ENCODE measurements at places on chromosomes 1 and 21.

DNA sequence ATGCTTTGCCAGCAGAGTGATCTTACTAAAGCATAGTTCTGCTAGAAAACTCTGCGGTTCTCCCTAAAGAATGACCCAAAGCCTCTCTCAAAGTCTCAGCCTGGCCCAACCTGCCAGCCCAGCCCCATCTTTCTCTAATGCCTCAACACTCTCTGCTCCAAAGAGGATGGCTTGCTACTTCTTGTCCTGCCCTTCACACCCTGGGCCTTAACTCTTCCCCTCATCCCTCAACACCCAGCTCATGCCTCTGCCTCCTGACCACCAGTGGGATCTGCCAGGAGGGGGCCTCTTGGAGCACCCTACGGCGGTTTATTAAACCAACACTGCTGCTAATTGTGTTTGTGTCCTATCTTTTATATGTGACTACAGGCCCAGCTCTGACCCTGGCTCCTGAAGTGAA lies 52.4 kb downstream of the CD58 start:
- DNase-seq, result no peak

GRCh38 chr1:21586846-21587601 lies 77.8 kb downstream of the ALPL start:
- peak; percentile 87 for DNase-seq

DNA sequence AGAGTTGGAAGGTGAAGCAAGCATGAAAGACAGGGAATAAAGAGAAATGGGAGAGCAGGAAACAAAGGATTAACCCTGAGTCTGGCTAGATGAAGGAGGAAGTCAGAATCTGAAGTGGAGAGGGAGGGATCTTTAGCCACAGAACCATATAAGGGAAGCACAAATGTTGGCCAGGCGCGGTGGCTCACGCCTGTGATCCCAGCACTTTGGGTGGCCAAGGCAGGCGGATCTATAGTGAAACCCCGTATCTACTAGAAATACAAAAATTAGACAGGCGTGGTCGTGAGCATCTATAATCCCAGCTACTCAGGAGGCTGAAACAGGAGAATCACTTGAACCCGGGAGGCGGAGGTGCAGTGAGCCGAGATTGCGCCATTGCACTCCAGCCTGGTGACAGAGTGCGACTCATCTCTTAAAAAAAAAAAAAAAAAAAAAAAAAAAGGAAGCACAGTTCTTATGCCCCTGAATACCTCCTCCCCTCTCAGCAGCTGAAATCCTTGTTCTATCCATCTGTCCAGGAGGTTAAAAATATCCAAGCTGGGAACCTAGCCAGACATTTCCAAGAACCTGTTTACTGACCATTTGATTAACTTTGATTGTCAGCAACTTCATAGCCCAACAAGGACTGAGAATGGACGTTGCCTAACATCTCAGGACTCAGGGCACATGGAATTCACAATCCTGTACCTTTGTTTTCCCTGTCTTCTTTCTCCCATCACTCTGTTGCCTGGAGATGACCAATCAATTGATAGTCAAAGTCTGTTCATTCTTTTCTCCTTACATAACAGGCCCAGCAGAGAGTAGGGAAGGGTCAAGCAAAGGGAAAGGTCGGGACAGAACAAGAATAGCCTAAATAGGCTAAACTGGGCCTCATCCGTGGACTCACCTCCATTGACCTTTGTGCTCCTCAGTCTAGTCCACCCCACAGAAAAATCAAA lies 10.6 kb downstream of the TXNIP start:
- DNase-seq, result peak; percentile 88

GRCh38 chr1:245332513-245332912 lies 177.7 kb downstream of the KIF26B start:
- no peak for DNase-seq

- DNase-seq, result peak; percentile 91
These were observed 7.0 kb downstream of the LRRC71 start for GRCh38 chr1:156927215-156928042.

DNA sequence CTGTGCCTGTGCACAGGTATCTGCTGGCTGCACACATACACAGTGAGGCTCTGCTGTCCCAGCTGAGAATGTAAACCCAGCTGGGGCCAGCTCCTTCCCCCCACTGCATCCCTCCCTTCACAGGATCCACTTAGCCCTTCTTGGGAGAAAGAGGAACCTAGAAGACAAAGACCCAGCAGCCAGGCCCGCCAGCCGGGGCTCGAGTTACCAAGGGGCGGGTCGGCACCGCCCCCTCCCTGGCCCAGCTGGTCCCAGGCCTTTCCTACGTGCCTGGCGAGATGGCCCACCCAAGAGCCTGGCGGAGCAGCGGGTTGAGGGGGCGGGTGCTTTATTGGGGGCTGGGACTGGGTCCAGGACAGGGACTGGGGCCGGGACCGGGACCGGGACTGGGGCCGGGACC lies 2.1 kb downstream of the SH3BGRL3 start:
- no peak for DNase-seq

GRCh38 chr1:47411436-47411835 lies 4.6 kb upstream of the FOXE3 start:
- no peak for DNase-seq

DNA sequence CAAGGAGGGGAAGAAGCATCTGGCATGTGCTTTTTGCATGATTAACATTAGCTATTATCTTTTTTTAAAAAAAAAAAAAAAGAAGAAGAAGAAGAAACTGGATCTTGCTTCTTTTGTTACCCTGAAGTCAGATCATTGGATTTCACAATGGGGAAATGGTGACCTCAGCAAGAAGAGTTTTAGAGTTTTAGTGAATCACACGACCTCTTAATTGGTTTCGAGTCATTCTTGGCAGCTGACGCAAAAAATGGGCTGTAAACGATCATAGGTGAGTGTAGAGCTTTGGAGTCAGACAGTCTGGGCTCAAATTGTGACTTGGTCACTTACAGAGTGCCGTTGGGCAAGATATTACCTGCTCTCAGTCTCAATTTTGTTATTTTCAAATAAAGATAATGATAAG lies 33.3 kb upstream of the PGBD5 start:
- DNase-seq, result peak; percentile 100

- peak; percentile 18 for DNase-seq
These were observed 1.3 kb downstream of the TMEM35B start for GRCh38 chr1:34983700-34984355.

DNA sequence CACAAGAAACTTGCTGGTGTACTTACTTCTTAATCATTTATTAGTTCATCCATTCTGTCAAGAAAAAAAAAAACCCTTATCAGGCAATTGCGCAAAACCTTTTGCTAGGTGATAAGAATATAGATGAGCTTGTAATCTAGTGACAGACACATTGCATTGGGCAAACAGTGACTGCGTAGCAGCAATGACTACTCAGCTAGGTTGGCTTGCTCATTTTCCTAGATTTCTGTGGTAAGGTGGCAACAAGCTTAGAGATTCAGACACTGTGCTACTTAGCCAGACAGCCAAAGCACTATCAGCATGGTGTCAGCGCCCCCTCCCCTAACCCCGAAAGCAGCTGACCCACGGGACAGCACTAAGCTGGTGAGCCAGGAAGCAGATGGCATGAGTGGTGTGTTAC lies 203.1 kb downstream of the BARHL2 start:
- DNase-seq, result no peak

DNA sequence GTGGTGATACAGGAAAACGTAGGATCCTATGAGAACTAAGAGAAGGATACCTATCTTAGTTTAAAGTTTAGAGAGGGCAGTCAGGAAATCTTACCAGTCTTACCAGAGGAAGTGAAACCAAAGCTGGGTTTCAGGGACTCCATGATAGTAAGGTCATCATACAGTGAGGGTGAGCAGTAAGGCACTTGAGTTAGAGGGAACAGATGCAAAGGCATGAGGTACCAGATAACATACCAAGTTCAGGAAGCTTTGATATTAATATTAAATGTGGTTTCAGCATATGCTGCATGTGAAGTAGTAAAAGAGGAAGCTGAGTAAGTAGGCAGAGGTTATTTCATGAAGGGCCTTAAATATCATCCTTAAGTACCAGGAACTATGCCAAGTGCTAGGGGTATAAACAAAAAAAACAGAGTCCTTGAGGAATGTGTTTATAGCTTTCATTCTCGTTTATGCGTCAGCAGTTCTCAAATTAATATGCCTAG lies 16.9 kb downstream of the ATG4C start:
- DNase-seq, result no peak

DNA sequence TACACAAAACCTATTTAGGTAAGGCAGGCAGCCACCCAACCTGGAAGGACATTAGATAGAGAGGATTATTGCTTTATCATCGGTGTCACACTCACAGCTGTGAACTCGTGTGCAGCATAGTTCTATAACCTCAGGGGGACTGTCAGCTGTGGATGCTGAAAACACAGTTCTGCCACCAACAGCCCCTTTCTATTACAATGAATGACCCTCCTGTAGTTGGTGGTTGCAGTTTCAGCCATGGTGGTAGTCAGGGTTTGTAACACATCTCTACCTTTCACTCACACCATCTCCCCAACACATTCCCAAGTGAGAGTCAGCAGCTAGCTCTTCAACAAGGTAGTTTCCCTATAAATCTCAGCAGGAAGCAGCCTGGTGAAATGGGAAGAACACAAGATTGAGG lies 136.8 kb downstream of the ZC3H11B start:
- no peak for DNase-seq
